ENCODE measurements at places on chromosomes 11 and 22.

- DNase-seq: peak; percentile 59
These were observed 32.0 kb downstream of the PDE2A start for GRCh38 chr11:72642043-72642883.

DNA sequence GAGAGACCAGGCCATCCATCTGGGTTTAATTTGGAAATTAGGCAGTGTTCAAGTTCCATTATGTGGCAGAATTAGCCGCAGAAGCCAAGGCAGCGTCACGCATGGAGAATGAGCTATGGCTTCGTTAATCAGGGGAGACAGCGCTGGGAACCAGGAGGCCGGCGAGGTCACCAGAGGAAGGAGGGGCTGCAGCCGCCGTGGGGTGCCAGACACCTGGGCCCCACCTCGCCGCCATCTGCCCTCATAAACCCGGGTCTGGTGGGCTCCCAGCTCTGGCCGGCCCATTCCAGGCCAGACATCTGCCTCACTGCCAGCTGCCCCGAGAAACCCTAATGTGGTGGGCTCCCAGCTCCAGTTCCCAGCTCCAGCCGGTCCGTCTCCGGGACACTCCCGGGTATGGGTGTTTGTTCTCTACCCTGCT is 676.9 kb downstream of the BRD1 start:
- no peak for DNase-seq

DNA sequence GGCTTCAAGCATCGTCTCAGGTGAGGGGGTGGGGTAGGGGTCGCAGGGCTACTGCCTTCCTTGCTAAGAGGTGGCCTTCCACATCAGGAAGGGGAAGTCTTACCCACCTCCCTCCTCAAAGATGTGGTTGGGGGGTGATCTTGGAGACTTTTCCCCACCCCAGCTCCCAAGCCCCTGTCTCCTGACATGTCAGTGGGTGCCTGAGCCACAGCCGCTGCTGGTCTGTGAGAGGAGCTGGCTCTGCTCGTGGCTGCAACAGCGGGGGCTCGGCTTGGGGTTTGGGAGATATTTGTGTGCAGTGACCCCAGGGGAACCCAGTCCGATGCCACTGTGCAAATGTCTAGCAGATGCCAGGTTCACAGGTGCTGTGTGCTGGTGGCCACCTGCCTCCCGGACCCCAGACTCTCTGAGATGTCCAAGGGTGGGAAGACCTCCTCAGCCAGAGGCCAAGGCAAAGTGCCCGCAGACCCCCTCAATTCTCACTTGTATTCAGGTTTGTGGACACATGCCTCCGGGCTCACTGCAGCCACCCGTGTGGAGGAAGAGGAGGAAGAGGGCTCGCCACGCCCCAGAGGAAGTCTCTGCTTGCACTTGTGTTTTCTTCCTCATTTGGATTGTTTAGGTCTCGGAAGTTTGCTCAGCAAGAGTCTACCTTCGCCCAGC is 1.9 kb downstream of the KCNQ1 start:
- DNase-seq: no peak

GRCh38 chr22:44094751-44095302 is 70.7 kb downstream of the PARVB start:
- no peak for DNase-seq

DNA sequence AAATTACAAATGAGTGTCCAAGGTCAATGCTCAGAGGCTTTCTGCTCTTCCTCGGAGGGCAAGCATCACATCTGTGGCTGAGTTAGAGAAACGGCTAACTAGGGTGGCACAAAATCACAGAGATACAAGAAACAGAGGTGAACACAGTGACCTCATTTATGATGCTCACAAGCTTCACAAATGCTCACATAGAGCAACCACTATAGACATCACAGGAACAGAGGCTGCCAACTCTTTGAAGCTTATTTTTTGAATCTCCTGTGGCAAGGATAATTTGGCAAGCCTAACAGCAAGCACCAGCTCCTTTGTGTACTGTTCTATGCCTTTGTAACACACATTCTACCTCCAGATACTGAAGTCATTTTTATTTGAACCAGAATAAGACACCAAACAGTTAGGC is 416.5 kb upstream of the DDI1 start:
- DNase-seq: peak; percentile 14

GRCh38 chr22:17982572-17983141 is 41.7 kb downstream of the MICAL3 start:
- no peak for DNase-seq

- peak; percentile 89 for DNase-seq
These were observed 8.0 kb upstream of the SLC43A3 start for GRCh38 chr11:57434640-57435546.

GRCh38 chr11:130160498-130161155 is 1.0 kb downstream of the ST14 start:
- no peak for DNase-seq

- peak; percentile 18 for DNase-seq
These were observed 6.0 kb upstream of the KCNJ4 start for GRCh38 chr22:38461057-38461413.

DNA sequence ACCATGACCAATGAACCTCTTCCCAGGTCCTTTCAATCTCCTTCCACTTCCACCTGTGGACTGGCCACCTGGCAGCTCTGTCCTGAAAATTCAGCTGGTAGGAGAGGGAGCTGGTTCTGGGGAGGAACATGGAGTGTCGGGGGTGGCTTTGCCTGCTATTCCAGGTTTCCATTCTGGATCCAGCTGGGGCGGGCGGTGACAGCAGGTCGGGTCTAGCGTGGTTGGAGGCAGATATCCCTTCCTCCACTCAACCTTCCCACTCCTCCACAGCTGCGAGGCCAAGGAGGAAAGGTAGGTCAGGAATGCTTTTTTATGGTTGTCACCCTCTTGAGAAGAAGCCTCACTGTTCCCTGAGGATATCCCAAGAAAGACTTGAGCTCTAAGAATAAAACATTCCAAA is 3.3 kb downstream of the NRGN start:
- no peak for DNase-seq

DNA sequence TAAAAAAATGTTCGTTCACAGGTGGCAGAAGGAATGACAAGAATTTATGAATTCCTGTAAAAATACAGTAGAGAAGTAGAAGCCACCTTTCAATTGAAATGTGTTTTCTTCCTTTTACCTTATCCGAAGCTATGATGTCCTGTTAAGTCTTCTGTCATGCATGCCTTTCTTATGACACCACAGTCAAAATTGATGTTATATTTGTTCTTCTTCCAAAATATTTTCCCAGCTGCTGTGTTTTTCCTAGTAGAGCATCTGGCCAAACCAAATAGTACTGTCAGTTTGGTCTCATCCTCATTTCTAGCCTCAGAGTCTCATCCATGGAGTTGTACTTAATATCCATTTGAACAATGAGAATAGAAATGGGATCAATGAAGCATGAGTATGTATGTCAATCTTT is 206.1 kb downstream of the PGR start:
- peak; percentile 20 for DNase-seq

GRCh38 chr22:28297504-28297903 is 378.4 kb upstream of the PITPNB start:
- no peak for DNase-seq

GRCh38 chr11:44784436-44784760 is 57.6 kb downstream of the TSPAN18 start:
- no peak for DNase-seq

- DNase-seq: no peak
These were observed 20.9 kb upstream of the JHY start for GRCh38 chr11:122861631-122862030.

DNA sequence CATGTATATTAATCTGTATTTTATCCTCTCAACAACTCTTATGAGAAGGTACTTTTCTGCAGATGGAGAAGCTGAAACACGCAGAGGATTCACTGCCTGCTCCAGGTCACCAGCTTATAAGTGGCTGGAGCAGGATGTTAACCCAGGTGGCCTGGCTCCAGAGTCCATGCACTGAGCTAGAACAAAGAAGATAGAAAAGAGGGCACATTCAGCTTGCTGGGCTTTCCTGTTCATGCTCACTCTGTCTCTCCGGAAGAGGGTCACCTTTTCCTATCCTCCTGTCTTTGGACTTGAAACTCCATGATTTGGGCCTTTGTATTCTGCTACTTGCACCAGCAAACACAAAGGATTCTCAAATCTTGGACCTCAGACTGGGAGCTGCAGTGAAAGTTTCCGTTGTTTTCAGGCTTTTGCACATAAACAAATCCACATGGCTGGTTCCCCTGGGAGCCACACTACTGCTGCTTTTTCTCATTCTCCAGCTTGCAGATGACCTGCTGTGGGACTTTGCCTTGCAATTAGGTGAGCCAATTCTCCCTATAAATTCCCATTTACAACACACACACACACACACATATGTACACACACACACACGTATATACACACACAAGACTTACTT is 117.3 kb upstream of the GRK3 start:
- no peak for DNase-seq

- DNase-seq: no peak
These were observed 1394.7 kb downstream of the BRD1 start for GRCh38 chr22:48432781-48433518.

- no peak for DNase-seq
These were observed 10.3 kb downstream of the SRSF8 start for GRCh38 chr11:95076981-95077380.

GRCh38 chr11:18721561-18722292 is 4.3 kb downstream of the IGSF22 start:
- DNase-seq: peak; percentile 27

DNA sequence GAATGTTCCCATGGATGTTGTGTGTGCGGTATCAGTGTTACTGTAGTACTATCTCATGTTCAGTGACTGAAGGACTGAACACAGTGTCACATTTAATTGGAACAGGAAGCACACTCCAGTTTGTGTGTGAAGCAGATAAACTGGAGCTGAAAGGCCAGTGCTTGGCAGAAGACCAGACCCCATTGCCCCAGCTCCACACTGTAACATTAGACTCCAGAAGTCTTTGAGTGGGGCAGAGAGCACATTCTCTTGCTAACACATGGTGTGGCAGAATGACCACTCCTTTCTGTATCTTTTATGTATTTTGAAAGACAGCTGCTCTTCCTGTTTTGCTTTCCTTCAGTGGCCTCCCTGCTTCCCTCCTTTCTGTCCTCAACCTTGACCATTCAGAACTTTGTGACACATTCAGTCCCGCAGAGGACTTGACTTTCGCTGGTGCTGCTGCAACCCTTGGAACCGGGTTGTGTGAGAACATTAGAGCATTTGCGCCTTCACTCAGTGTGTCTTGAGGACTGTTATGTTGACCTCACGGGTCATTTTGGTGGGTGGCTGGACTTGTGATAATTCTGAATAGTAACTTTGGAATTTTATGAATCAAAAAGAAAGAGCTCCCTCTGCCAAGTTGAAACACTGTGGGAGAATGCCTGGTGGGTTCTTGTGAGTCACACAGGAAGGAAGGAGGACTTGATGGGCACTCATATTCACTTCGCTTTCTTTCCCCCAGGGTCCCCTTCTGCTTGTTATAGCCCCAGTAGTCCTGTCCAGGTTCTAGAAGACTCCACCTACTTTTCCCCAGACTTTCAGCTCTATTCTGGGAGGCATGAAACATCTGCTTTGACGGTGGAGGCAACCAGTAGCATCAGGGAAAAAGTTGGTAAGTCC is 26.4 kb downstream of the AMOTL1 start:
- peak; percentile 96 for DNase-seq

GRCh38 chr11:66160709-66161108 is 90.6 kb downstream of the PACS1 start:
- DNase-seq: no peak

GRCh38 chr11:128904656-128905344 is 13.6 kb downstream of the KCNJ5 start:
- no peak for DNase-seq

GRCh38 chr22:29937940-29938693 is 55.1 kb downstream of the MTMR3 start:
- no peak for DNase-seq

DNA sequence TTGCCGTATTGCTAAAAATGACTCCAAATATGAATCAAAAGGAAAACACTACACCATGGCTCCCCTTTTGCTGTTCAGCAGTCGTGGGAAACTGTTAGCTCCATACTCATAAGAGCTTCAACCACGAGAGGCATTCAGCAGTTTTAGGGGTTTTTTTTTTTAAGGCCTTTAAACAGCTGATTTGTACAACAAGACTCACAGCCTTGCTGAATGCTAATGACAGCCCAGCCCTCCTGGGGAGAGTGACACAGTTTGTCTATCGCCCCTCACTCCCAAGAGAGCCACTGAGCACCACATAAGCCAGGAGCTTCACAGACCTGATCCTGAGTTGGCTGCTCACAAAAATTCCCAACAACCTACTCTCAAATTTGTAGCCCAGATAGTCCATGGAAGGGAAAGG is 32.4 kb downstream of the GALNT18 start:
- no peak for DNase-seq

- no peak for DNase-seq
These were observed 130.1 kb upstream of the DDI1 start for GRCh38 chr11:103906291-103906867.

DNA sequence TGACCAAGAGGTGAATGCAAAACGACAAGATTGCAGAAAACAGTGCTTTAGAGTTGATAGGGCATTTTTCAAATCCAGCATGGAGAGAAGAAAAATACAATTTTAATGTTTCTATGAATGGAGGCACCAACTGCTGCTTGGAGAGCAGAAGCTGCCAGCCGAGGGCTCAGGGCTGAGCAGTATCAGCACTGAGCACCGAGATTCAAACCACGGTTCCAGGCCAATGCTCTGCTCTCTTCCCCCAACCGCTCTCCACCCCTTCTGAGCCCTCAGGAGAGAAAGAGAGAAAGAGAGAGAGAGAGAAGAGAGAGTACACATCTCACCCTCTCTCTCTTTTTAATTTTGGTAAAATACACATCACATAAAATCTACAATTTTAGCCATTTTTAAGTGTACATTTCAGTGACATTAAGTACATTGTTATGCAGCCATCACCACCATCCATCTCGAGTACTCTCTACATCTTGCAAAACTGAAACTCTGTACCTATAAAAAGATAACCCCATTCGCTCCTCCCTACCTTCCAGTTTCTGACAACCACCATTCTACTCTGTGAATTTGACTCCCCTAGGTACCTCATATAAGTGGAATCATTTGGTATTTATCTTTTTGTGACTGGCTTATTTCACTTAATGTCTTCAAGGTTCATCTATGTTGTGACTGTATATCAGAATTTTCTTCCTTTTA is 333.3 kb downstream of the MIAT start:
- no peak for DNase-seq

GRCh38 chr22:35446365-35446764 is 46.4 kb downstream of the MCM5 start:
- DNase-seq: peak; percentile 79

- DNase-seq: no peak
These were observed 135.2 kb downstream of the RRAS2 start for GRCh38 chr11:14223636-14224288.

DNA sequence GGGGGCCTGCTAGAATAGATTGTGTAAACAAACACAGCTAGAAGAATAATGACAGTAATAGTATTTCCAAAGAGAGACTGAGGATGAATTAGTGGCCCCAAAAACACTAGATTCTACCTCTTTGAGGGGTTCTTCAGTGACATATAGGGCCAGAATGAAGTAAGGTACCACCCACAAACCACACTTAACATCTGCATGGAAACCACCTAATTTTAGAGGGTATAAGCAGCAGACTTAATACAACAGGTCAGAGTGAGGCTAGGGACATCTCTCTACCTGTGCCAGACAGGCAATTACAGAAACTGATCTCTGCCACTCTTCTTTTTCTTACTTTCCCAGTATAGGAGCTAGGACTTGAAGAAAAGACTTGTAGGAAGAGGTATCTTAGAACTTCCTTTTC is 20.1 kb downstream of the ELP4 start:
- no peak for DNase-seq
